ENCODE measurements at places on chromosomes 1 and 21. TPM values are rescaled to one million over a fixed set of nuclear protein-coding genes. Genes with fewer than 3 reads are reported as not detected.

The FBXO42 gene
- 21.5 TPM for total RNA-seq

The VASH2 gene
- total RNA-seq: not detected

The CLDN17 gene
- not detected for total RNA-seq

The RGS8 gene
- total RNA-seq: not detected

The MXRA8 gene
- 367 TPM for total RNA-seq

The KIF26B gene
- 45.3 TPM for total RNA-seq

The PEAR1 gene
- total RNA-seq: 16.2 TPM

The TDRD10 gene
- total RNA-seq: not detected

The MTARC2 gene
- total RNA-seq: 6.8 TPM

The ADCY10 gene
- 0.22 TPM for total RNA-seq

The IFI44L gene
- total RNA-seq: 1.3 TPM

The DMRTA2 gene
- 0.14 TPM for total RNA-seq

The GCSAML gene
- under 0.01 TPM for total RNA-seq

The TAF12 gene
- total RNA-seq: 30.9 TPM

The GPA33 gene
- not detected for total RNA-seq

The NUP210L gene
- total RNA-seq: under 0.01 TPM

The CA14 gene
- total RNA-seq: not detected

The IFNAR1 gene
- total RNA-seq: 20.6 TPM

The F5 gene
- total RNA-seq: not detected

The CYP4Z1 gene
- not detected for total RNA-seq

The OR6K2 gene
- not detected for total RNA-seq

The CACHD1 gene
- 4.2 TPM for total RNA-seq

The ANGPTL7 gene
- 0.88 TPM for total RNA-seq

The RAB42 gene
- 4.8 TPM for total RNA-seq

The SPATA46 gene
- total RNA-seq: not detected

The SHISAL2A gene
- total RNA-seq: not detected

The C1orf87 gene
- total RNA-seq: not detected

The PERM1 gene
- not detected for total RNA-seq

The KLHDC9 gene
- total RNA-seq: 0.66 TPM

The PROX1 gene
- under 0.01 TPM for total RNA-seq

The FYB2 gene
- not detected for total RNA-seq

The HOOK1 gene
- not detected for total RNA-seq

The ATP1A1 gene
- total RNA-seq: 173 TPM

The CD101 gene
- total RNA-seq: not detected

The S100A3 gene
- total RNA-seq: 2.4 TPM

The PUM1 gene
- 78.2 TPM for total RNA-seq

The PRAMEF13 gene
- not detected for total RNA-seq

The PRMT2 gene
- 145 TPM for total RNA-seq

The DNAJC28 gene
- total RNA-seq: 0.86 TPM

The OPRD1 gene
- total RNA-seq: not detected

Data from placental pericyte (primary cell).